ENCODE measurements at places on chromosomes 16 and 17. TPM values are rescaled to one million over a fixed set of nuclear protein-coding genes. Genes with fewer than 3 reads are reported as not detected.

The MYADML2 gene
- 8.3 TPM for total RNA-seq

The ABCA8 gene
- 33.5 TPM for total RNA-seq

The IFT20 gene
- 42.5 TPM for total RNA-seq

The CYGB gene
- 18.4 TPM for total RNA-seq

The SOST gene
- total RNA-seq, result 12.2 TPM

The GPT2 gene
- 29.4 TPM for total RNA-seq

The PRR35 gene
- total RNA-seq, result 9.4 TPM

The CDH13 gene
- total RNA-seq, result 40.6 TPM

The LGALS9B gene
- total RNA-seq, result not detected

The OGFOD1 gene
- 16.8 TPM for total RNA-seq

The WSCD1 gene
- total RNA-seq, result 20.4 TPM

The PITPNM3 gene
- 11.7 TPM for total RNA-seq

The GPRC5B gene
- total RNA-seq, result 109 TPM

The TNFSF12 gene
- total RNA-seq, result 11.6 TPM

The KRT32 gene
- total RNA-seq, result not detected

The SETD1A gene
- 9.5 TPM for total RNA-seq

The PLK1 gene
- total RNA-seq, result 15.7 TPM

The CHD9NB gene
- total RNA-seq, result 10.1 TPM

The HCRT gene
- total RNA-seq, result not detected

The RAB11FIP4 gene
- 15.4 TPM for total RNA-seq

The CD300LB gene
- total RNA-seq, result 0.82 TPM

The EVPL gene
- 28.3 TPM for total RNA-seq

The NPIPA3 gene
- 1.1 TPM for total RNA-seq

The NPB gene
- total RNA-seq, result 1.3 TPM

The PHOSPHO1 gene
- 23.2 TPM for total RNA-seq

The TSPAN10 gene
- 3.9 TPM for total RNA-seq

The AANAT gene
- total RNA-seq, result 0.41 TPM

The FZD2 gene
- total RNA-seq, result 37.4 TPM

The TAT gene
- not detected for total RNA-seq

The CSH1 gene
- total RNA-seq, result not detected

The KIF18B gene
- total RNA-seq, result 5.4 TPM
